ENCODE measurements at places on chromosomes 3 and 15.
A peak's percentile ranks its signal among the peaks of the same experiment; 100 is the strongest.

GRCh38 chr3:129745253-129745652 lies 138.8 kb upstream of the PLXND1 start:
- DNase-seq = no peak

DNA sequence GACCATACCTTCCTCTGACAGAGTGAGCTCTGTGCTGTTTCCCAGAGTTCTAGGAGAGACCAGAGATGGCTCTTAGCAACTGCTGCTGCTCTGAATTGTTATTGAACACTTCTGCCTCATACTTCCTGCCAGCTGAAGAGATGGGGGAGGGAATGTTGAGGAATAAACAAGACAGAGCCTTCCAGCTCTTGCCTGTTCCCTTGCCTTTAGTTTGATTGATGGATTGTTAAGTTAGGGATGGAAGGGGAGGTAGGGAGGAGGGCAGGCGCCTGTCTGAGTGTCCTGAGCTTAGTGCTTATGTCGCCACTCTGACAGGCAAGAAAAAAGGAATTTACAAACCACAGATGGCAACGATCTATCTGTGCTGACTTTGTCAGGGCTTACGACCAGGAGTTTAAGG lies 42.8 kb downstream of the ZNF609 start:
- peak; percentile 79 for DNase-seq

DNA sequence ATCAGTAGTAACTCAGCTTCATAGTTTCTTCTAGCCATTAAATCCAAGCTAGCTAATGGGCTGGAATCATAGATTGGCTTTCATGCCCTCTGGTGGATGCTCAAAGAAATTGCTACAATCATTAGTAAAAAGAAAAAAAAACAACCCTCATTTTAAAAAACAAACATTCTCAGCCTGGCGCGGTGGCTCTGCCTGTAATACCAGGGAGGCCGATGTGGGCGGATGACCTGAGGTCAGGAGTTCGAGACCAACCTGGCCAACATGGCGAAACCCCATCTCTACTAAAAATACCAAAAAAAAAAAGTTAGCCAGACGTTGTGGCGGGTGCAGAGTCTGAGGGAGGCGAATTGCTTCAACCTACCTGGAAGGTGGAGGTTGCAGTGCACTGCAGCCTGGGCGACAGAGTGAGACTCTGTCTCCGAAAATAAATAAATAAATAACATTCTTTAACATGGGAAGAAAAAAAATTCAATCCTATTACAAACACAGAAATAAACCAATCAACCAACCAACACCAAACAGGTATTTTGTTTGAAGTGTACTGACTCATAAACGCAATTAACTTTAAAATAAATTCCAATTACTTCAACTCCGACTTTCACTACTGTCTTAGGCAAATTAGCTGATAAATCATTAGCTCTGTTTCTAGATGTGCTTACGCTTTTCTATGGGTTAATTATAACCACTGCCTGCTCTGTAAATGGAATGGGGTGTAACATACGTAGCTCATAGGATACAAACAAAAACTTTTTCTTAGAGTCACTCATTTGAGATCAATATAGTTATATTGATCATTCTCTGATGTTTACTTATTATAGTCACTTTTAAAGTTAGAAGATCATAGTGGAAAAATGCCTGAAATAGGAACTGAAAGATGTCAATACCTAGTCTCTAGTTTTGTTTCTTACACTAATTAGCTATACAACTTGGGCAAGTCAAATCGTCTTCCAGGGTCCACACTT lies 24.9 kb downstream of the TMEM207 start:
- DNase-seq = no peak

DNA sequence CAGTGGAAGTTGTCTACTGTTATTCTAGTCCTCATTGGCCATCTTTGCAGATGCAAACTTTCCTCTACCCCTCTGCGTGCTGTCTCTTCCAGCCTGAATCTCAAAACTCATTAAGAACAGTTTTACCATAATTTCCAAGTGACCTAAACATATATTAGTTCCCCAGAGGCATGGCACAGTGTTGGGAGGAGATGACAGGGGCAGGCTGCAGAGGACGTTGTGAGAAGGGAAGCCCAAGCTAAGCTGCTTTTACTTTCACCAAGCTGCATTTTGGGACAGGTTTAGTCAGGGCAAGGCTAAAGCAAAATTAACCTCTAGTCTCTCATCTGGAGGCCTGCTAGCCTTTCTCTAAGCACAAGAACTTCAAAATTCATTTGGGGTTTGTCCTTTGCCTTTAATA lies 318.6 kb upstream of the SATB1 start:
- no peak for DNase-seq

- no peak for DNase-seq
Observed at GRCh38 chr15:48579945-48580671, 65.4 kb downstream of the FBN1 start.

GRCh38 chr3:71313844-71314243 lies 269.7 kb downstream of the FOXP1 start:
- DNase-seq = no peak

DNA sequence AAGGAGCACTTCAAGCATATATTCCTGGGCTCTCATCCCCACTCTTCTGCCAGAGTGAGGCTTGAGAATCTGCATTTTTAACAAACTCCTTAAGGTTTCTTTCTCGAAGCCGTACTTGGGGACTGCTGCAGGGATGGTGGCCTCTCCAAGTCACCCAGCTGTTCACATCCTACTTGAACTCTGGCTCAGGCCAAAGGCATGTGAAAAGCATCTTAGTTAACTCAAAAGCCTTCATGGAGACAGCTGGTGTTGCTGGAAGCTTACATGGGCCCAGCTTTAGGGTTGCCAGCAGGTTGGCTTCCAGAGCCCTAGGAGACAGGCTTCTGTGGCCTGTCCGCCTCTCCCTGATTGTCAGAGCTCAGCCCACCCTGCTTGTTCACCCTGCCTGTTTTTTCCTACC lies 139.2 kb downstream of the THSD4 start:
- DNase-seq = peak; percentile 65

DNA sequence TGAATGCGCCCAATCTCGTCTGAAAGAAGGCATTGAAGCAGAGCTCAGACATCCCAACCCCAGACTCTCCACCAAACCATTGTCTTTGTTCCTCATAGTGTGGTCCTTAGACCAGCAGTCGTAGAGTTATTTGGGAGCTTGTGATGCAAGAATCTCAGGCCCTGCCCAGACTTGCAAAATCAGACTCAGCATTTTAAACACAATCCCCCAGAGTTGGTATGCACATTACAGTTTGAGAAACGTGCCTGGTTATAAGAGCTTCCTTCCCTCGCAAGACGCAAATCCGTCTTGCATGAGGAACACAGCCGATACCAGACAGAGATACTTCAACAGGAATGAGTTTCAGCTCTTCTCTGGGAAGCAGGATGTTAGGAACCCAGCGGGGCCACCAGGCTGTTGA lies 38.9 kb upstream of the IREB2 start:
- DNase-seq = no peak

DNA sequence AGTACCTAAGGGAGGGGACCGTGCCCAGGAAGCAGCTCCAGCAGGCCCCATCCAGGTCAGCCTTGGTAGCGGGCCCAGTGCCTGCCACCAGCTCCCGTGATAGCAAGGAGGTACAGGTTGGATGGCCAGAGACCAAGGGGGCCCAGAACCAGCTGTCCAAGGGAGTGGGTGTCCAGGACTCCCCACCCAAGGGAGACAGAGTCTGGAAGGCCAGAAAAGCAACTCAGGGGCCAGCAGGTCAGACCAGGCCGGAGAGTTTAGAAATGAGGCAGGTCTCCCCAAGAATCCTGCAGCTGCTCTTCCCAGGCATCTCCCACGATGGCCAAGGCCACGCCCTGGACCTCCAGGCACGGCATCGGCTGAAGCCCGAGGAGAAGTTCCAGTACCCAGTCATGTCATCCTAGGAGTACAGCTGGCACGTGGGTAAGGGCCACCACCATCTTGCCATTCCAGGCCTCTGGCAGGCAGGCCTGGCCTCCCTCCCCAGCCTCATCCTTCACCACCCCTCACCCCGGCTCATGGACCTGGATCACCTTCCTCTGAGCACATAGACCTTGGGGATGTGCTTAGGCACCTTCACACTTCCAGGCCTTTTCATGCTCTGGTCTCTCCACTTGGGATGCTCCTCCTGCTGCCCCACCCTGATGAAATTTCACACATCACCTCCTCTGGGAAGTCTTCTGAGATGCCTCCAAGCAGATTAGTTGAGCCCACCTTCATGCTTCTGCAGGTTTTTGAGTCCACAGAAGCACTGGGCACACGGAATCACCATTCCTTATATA lies 30.5 kb downstream of the DNASE1L3 start:
- no peak for DNase-seq

GRCh38 chr3:72247126-72247525 lies 462.2 kb upstream of the PROK2 start:
- no peak for DNase-seq

DNA sequence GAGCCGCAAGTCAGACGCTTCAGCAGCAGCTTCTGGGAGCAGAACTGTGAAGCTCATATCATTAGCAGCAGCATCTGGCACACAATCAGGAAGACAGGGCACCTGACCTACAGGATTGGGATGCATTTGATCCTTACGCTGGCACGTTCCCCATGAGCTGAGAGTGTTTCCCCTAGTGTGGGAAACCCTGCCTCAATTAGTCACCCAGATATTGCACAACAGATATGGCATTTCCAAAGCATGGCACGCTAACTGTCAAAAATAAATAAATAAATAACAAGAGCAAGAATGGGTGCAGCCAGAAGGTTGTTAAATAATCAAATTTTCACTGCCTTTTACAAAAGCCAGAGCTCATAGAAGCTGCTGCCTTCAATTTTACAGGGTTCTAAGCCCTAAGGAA lies 189.6 kb upstream of the THBS1 start:
- no peak for DNase-seq

- DNase-seq = no peak
Observed at GRCh38 chr3:162332344-162332743, 835.7 kb downstream of the OTOL1 start.

- no peak for DNase-seq
Observed at GRCh38 chr3:128588147-128588546, 62.5 kb downstream of the RPN1 start.

DNA sequence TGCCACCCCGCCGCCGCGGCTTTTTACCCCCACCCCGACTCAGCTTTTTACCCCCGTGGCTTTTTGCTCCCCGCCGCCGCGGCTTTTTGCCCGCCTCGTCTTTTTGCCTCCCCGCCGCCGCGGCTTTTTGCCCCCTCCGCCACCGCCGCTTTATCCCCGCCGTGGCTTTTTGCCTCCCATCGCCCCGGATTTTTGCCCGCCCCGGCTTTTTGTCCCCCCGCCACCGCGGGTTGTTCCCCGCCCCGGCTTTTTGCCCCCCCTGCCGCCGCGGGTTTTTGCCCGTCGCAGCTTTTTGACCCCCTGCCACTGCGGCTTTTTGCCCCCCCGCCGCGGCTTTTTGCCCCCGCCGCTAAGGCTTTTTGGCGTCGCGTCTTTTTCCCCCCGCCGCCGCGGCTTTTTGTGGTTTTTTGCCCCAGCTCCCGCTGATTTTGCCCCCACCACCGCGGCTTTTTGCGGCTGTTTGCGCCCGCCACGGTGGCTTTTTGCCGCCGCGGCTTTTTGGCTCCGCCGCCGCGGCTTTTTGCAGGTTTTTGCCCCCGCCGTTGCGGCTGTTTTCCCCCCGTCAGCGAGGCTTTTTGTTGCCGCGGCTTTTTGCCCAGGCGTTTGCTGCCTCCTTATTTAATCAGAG lies 597.2 kb downstream of the GOLGA6L6 start:
- no peak for DNase-seq

DNA sequence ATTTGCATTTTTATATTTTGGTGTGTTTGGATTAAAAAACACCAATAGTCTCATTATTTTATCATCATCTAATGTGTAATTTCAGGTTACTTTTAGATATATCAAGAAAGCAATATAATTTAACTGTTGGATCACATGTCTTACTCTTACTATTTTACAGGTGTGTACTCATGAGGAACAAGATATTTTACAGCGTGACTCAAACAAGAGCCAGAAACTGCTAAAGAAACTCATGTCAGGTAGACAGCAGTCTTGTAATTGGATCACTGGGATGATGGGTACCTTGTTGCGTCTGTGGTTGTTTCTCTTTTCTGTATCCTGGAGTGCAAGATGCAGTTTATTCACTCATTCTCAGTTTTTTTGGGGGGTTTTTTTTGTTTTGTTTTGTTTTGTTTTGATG lies 12.9 kb downstream of the TRIP4 start:
- DNase-seq = no peak

- DNase-seq = no peak
Observed at GRCh38 chr3:126005951-126006350, 37.0 kb downstream of the ROPN1B start.

GRCh38 chr3:111080413-111080812 lies 8.8 kb downstream of the NECTIN3 start:
- no peak for DNase-seq

DNA sequence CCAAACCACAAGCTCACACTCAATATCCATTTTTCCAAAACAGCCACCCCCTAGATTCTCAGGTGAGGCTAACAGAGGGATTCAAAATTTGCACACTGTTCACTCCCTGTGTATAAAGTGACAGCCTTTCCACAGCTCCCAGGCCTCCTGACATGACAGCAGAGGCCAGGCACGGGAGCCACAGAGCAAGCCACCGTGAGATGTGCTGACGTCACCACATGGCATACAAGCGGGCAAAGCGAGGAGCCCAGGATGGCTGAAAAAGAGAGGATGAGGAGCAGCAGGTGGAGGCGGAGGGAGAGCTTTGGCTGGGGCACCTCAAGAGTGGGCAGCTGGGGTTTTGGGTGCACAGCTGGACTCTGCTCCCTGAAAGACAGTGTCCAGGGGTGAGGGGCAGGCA lies 27.1 kb downstream of the EHD4 start:
- DNase-seq = no peak

- no peak for DNase-seq
Observed at GRCh38 chr15:32856753-32857152, 138.9 kb downstream of the GREM1 start.

DNA sequence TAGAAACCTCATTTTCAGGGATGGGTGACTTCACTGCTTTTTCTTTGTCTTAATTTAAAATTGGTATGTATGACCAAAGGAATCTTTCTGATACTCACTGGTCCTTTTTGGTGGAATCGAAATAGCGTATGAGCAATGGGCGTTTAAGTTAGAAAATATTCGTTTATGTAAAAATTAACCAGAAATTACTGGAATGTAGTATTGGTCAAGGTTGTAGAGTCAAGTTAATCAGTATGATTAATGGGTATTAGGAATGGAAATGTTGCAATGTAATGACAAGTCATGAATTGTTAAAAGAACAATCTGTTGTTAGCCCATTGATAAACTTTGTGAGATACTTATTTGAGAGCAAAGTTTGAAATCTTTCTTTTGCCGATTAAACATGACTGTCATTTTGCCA lies 36.9 kb downstream of the AKAP13 start:
- DNase-seq = no peak

DNA sequence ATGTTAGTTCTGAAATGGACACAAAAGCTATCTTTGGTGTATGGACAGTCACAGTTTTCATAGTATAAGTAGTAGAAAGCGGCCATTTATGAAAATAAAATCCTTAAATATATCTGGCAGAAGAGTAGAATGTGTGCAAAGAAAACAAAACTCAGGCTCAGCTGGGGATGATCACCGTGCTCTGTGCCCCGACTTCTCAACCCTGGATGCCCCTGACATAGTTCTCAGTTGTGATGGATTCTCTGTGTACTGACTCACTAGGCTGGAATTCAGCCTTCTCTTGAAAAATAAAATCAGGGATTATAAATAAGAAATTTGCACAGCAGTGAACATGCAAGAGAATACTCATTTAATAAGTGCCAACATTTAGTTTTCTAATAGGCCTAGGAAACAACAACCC lies 925.1 kb upstream of the NR2F2 start:
- no peak for DNase-seq

- DNase-seq = peak; percentile 90
Observed at GRCh38 chr3:51353131-51353530, 32.0 kb upstream of the MANF start.

GRCh38 chr3:11616551-11616950 lies 27.2 kb downstream of the VGLL4 start:
- DNase-seq = no peak
